ENCODE measurements at places on chromosomes 12 and 14. TPM values are rescaled to one million over a fixed set of nuclear protein-coding genes. Genes with fewer than 3 reads are reported as not detected.

- DNase-seq = no peak
Observed at GRCh38 chr12:32148372-32148771, 41.7 kb downstream of the BICD1 start.

Gene KRT77
- not detected for polyA plus RNA-seq

DNA sequence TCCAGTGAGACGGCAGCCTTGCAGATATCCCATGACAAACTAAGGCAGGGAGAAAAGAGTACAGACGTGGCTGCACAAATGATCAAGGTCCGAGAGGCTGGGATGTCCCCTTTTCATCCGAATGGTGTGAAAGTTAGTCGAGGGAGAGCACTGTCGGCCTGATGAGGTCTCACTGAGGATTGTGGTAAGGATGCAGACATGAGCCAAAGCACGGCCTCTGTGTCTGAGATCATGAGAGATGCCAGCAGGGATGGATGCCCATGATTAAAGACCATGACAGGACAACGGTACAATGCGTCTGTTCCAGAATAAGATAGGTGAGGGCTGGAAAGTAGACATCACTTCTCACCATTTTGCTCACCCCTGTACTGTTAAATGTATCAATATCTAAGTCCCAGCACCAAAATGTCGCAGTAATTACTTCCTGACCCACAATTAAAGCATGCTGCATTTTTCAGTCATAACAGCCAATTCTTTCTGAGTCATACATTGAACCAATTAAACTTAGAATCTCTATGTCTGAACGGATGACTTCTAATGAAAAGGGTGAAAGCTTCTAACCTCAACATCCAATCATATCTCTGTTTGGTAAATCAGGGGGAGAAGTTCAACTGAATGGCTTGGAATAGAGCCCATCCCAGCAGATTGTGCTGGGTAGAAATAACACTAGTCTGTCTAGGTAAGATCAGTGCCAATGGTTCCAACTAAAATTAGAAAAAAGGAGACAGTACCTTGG is 249.6 kb upstream of the SOX5 start:
- DNase-seq = no peak

- no peak for DNase-seq
Observed at GRCh38 chr12:93634416-93634815, 42.8 kb upstream of the CRADD start.

DNA sequence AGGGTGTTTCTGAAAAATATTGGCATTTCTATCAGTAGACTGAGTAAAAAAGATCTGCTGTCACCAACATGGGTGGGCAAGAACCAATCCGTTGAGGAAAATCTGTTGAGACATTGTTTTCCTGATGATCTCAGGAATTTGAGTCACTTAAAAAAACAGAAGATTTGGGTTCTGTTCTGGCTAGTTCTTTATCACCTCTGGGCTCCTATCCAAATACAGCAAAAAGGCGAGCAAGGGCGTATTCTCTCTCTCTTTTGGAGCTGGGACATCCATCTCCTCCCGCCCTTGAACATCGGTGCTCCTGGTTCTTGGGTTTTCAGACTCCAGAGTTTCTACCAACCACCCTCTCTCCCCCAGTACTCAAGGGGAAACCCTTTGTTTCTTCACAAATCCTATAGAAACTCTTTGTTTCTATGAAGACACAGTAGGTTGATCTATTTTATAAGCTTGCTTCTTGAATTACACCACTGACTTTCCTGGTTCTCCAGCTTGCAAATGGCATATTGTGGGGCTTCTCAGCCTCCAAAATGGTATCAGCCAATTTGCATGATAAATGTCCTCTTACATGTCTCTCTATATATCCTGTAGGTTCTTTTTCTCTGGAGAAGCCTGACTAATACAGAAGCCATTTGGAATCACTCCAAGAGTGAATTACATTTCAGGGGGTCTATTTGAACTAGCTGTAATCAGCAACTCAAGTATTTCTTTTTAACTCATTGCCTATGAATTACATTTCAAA is 263.9 kb upstream of the TMTC1 start:
- DNase-seq = no peak

- no peak for DNase-seq
Observed at GRCh38 chr12:72230589-72230988, 41.6 kb upstream of the TRHDE start.

GRCh38 chr12:124392271-124392666 is 97.4 kb downstream of the RFLNA start:
- peak; percentile 87 for DNase-seq

DNA sequence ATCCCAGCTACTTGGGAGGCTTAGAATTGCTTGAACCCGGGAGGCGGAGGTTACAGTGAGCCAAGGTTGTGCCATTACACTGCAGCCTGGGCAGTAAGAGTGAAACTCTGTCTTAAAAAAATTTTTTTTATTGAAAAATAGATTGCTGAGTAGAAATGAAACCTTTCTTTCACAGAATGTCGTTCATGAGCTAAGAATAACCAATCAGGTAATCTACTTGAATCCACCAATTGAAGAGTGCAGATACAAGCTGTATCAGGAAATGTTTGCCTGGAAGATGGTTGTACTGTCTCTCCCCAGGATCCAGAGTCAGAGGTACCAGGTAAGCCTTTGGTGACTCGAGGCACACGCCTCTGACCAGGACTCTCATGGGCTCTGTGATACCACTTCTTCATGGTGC is 27.0 kb downstream of the DYNC1H1 start:
- DNase-seq = no peak

- no peak for DNase-seq
Observed at GRCh38 chr12:104782296-104782695, 175.8 kb downstream of the SLC41A2 start.

Gene TESPA1
- 0.61 TPM for polyA plus RNA-seq

DNA sequence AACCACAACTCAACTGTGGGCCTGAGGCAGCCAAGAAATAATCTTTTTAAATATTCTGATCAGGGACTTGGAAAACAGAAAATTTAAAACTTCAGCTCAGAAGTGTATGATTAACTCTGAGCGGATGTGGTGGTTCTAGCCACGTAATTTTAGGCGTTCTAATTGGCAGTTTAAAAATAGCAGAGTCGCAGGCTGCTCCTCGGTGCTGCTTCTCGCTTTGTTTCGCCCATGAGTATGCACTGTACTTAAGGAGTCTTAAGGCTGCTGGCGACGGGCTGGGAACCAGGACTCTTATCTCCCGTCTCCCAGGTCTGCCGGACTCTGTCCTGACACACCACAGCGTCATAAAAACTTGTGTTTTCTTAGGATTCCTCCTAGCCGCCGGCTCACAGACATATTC is 113.4 kb upstream of the PELI2 start:
- peak; percentile 12 for DNase-seq

DNA sequence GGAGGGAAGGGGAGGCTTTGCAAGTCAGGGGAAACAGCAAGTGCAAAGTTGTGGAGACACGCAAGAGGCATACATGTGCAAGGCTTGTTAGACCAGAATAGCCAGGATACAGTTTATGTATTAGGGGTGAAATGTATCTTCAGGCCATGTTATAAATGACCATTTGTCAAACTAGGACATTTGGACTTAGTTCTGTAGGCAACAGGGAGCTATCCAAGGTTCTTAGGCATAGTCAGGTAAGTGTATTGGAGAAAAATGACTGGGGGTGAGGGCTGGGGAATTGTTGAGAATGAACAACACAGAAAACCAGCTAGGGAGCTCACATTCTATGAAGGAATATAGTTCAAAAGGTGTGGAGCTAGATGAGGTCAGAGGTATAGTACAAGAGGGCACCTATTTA is 42.5 kb downstream of the TPH2 start:
- no peak for DNase-seq

DNA sequence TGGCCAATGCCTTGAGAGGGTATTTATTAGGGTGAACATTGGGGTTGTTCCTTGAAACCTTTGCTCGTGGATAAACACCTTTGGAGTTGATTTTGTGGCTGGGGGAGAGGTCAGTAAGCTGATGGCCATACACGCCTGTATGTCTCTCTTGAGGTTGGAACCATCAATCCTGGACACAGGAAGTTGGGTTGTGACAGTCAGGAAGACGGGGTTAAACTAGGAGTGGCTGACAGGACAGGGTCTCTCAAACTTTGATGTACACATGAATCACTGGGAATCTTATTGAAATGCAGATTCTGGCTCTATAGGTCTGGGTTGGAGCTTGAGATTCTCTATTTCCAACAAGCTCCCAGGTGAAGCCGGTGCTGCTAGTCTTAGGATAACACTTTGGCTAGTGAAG is 12.8 kb upstream of the WSCD2 start:
- DNase-seq = no peak

DNA sequence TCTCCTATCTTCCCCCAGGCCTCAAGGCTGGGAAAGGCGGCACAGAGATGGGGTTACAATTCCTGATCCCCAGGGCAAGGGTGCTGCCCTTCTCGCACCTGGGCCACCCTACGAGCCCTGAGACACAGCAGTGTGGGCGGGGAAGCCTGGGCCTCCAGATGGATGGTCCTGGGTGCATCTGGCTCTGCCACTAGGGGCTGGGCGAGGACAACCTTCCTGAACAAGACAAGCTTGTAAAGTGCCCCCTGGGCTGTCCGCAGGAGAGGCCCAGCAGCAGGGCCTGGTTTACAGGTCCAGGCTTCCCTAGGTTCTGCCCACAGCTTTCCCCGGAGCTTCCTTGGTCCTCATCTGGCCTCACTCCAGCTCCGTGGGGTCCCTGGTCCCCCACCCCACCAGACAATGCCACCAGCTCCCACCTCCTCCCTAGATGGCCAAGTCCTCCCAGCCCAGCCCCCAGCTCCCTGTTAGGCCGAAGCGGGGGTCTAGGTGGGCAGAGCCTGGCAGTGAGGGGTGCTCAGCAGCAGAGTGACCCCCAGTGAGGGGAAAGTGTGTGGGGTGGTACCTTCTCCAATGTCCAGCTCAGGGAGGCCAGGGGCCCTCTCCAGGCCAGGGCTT is 8.9 kb downstream of the ARL6IP4 start:
- DNase-seq = no peak

- DNase-seq = no peak
Observed at GRCh38 chr12:106903241-106903945, 52.3 kb upstream of the TMEM263 start.
